H1 (cell line): ENCODE measurements at places on chromosomes 11 and 22.

- DNase-seq, result no peak
Observed at GRCh38 chr11:126080161-126080941, 17.7 kb upstream of the CDON start.

GRCh38 chr22:34943830-34944229 lies 122.1 kb upstream of the ISX start:
- DNase-seq, result no peak

GRCh38 chr11:123718469-123718868 lies 23.0 kb downstream of the ZNF202 start:
- no peak for DNase-seq

DNA sequence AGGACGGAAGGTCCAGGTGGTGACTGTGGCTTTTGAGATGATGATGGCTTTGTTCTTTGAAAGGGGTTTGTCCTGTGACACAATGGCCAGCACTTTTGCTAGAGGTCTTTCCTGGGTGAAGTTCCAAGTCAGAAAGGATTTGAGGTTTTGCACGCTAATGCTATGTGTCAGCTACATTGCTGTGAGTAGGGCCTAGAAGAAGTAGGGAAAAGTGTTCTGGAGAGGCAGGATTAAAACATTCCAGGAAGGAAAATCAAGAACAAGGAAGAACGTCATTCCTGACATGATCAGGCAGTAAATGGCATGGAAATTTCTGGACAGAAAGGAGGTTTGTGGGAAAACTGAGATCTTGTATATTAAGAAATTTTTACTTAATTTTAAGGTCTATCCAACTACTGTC lies 290.7 kb downstream of the NTM start:
- no peak for DNase-seq

DNA sequence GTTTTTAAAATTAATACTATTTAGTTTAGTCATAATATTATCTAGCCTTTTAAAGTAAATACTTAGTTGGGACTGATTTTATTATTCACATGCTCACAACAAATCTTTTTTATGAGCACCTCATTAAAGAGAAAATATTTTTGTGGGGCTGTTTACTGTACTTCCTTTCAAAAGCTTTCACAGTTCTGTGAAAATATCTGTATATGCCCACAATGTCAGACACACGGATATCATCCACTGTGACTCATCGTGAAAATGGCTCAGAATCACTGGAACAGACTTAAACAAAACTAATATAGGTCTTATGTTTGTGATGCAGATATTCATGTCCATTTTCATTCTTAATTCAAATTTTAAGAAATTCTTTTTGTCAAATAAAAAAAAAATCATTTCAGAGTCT lies 305.2 kb downstream of the RAB38 start:
- DNase-seq, result no peak

- no peak for DNase-seq
Observed at GRCh38 chr11:11076879-11077278, 219.0 kb upstream of the ZBED5 start.

- DNase-seq, result no peak
Observed at GRCh38 chr11:47257517-47258316, at the start of gene NR1H3. Gene NR1H3, plus strand, starts transcription at chr11:47257996. Its CDS starts 1,221 bp downstream, at chr11:47259217.

DNA sequence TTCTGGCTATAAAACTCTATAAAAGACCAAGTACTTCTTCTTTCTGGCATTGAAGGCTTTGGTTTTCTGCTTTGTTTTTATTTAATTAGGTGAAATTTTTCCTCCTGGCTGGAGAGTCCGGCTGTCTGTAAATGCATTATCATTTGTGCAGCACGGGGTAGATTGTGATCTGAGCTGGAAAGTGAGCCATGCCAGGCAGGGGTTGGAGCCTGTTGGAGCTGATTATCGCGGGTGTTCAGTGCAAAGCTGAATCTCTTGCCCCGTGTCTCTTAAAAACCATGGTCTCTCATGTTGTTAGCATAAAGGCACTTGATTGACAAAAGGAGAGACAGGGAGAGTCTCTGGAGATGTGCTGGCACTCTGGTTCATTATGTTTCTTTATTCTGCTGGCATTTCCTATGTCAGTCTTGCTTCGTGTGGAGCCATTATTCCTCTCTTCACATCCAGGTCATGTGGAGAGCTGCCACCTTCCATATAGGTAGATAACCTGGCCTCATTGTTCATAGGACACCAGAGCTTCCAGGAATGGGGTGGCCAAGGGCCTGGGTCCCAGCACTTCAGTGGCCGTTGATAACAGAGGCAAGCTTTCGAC lies 75.2 kb downstream of the LDLRAD3 start:
- no peak for DNase-seq

GRCh38 chr22:44333847-44334635 lies 21.3 kb upstream of the SHISAL1 start:
- DNase-seq, result no peak

- no peak for DNase-seq
Observed at GRCh38 chr22:39205344-39206021, 39.3 kb downstream of the PDGFB start.

GRCh38 chr22:33922349-33922681 lies 2.0 kb upstream of the LARGE1 start:
- no peak for DNase-seq

GRCh38 chr22:19218541-19219233 lies 40.2 kb upstream of the SLC25A1 start:
- no peak for DNase-seq

- DNase-seq, result no peak
Observed at GRCh38 chr22:41928593-41929417, 2.2 kb upstream of the TNFRSF13C start.

DNA sequence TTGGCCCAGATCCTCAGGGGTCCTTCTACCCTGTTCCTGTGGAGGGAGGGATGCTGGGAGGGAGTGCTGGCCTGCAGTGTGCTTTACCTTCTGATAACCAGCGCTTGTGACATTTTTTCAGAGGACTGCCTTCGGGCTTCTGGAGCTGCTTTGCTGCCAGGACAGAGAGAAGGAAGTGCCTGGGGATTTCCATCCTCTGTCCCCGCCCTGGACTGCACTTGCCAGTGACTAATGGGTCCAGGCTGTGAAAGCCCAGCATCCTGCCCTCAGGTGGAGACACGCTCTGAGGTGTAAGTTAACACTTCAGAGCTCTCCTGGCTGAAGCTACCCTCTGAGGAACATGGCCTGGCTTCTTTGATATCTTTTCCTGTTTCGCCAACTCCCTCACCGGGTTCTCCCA lies 158.7 kb upstream of the SYT13 start:
- no peak for DNase-seq

- DNase-seq, result no peak
Observed at GRCh38 chr11:74592063-74592440, 330 bp upstream of the POLD3 start.

DNA sequence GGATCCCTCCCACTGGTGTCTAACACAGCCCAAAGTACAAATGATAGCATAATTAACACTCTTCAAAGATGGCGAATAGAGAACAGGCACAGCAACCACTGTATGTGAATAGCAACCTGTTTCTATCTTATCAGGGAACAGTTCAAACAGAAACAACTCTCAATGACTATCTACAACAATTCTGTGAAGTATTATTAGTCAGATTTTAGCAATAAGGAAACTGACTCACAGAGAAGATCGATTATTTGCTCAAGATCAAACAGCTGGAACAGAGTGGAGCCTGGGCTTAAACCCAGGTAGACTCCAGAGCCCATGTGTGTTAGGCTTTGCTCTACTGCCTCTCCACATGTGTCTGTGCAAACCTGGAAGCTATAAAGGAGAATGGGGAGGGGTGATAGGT lies 88.7 kb downstream of the C11orf58 start:
- DNase-seq, result no peak

- DNase-seq, result no peak
Observed at GRCh38 chr11:12768726-12769673, 94.8 kb downstream of the TEAD1 start.

DNA sequence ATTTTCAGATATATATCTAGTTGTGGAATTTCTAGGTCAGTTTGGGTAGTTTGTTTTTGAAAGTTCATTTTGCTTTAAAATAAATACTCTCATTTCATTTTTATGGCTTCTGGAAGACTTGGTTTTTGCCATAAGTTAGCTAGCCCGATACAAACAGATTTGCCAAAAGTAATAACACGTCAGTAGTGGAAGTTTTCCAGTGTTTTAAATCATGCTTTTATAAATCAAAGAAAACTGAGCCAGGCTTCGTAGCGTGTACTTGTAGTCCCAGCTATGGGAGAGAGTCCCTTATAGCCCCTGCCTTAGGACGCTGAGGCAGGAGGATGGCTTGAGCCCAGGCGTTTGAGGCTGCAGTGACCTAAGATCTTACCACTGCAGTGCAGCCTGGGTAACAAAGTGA lies 21.7 kb upstream of the MICALL1 start:
- no peak for DNase-seq

- no peak for DNase-seq
Observed at GRCh38 chr11:113124006-113124405, 162.8 kb downstream of the NCAM1 start.

DNA sequence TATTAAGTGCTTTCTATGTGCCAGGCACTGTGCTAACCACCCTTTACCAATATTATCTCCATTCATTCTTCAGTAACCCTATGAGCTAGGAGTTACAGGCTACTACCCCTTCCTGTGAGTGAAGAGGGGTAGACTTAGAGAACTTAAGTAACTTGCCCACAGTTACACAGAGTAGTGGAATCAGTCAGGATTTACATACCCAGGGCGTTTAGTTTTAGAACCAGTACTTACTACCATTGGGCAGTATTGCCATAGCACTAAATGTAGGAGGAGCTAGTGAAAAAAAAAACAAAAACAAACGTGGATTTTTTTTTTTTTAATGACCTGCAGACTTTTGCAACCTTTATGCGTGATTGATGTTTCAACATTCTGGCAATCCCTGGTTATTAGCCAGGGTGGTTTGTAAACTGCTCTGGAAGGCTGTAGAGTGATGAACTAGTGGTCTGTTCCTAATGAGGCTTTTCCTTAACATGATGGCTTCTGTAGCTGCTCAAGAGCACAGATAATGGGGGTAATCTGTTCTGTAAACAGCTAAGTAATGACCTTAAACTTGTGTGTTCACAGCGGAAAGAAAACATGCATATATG lies 11.4 kb downstream of the TBCEL start:
- no peak for DNase-seq

- no peak for DNase-seq
Observed at GRCh38 chr11:2769409-2770095, 69.8 kb upstream of the KCNQ1OT1 start.

GRCh38 chr11:19697721-19698121 lies 14.9 kb upstream of the NAV2 start:
- no peak for DNase-seq

GRCh38 chr11:82732734-82733443 lies 775 bp downstream of the FAM181B start:
- DNase-seq, result peak; percentile 64

DNA sequence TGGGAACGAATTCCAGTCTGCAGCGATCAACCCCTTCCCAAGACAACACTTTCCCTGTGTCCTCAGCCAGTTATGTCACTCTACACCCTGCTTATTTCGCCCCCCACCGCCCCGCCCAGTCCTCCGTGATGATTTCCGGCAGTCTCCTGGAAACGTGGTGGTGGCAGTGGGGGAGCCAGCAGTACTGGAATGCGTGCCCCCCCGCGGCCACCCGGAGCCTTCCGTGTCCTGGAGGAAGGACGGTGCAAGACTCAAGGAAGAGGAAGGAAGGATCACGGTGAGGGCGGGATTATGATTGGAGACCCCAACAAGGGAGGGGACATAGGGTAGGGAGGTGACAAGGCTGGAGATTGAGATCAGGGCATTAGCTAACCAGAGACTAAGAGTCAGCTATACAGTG lies 4.1 kb downstream of the ROBO3 start:
- DNase-seq, result no peak

DNA sequence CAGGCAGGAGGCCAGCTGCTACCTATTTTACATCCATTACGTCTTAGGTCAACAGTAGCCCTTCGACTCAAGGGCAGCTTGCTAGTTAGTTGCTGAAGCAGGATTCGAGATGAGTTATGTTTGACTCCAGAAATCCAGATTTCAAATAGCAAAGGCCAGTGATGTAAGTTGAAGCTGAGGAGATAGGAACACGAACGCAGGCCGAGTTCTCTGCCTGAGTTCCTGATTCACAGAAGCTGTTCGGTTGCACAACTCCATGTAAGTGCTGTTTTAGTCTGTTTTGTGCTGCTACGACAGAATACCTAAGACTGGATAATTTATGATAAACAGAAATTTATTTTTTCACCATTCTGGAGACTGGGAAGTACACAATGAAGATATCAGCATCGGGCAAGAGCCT lies 111.2 kb downstream of the SLC1A2 start:
- no peak for DNase-seq
